ENCODE measurements at places on chromosomes 3 and 15.

DNA sequence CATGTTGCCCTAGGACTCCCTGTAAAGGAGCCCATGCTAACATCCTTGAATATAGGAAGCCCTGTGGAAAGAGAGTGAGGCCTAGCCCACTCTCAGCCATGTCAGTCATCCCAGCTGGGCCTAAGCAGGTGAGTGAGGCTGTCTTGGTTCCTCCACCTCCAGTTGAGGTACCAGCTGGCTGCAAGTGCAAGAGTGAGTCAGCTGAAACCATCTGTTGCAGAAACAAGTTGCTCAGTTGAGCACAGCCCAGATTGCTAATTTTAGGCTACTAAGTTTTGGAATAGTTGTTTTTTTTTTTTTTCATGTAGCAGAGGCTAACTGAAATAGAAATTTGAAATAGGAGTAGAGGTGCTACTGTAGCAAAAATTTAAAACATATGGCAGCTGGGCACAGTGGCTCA, 43.7 kb upstream of the ADPGK start:
- no peaks in the 10 kb centered on the region for H3K36me3 ChIP-seq
- no peak overlapping the region for H3K27ac ChIP-seq
- no peak for DNase-seq
- H3K4me1 ChIP-seq = no peaks in the 10 kb centered on the region

DNA sequence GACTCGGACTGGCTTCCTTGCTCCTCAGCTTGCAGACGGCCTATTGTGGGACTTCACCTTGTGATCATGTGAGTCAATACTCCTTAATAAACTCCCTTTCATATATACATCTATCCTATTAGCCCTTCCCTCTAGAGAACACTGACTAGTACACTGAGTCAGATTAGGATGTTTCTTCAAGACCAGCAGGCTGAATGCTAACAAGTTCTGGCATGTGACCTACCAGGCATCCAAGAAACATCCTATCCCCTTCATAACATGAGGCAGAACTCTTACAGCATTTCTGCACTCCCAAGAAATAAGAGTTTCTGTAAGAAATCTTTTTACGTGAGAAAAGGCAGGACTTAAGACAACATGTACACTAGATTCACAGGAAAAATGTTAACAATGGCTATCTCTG, 9.3 kb downstream of the CFAP92 start:
- H3K36me3 ChIP-seq = no peaks in the 10 kb centered on the region
- no peak overlapping the region for H3K27ac ChIP-seq
- H3K4me3 ChIP-seq = no peak overlapping the region
- no peaks in the 10 kb centered on the region for H3K4me1 ChIP-seq

- no peaks in the 10 kb centered on the region for H3K4me1 ChIP-seq
- no peak overlapping the region for H3K4me3 ChIP-seq
- DNase-seq = no peak
- no peaks in the 10 kb centered on the region for H3K36me3 ChIP-seq
Measured at GRCh38 chr3:77887611-77888010, 847.7 kb downstream of the ROBO2 start.

DNA sequence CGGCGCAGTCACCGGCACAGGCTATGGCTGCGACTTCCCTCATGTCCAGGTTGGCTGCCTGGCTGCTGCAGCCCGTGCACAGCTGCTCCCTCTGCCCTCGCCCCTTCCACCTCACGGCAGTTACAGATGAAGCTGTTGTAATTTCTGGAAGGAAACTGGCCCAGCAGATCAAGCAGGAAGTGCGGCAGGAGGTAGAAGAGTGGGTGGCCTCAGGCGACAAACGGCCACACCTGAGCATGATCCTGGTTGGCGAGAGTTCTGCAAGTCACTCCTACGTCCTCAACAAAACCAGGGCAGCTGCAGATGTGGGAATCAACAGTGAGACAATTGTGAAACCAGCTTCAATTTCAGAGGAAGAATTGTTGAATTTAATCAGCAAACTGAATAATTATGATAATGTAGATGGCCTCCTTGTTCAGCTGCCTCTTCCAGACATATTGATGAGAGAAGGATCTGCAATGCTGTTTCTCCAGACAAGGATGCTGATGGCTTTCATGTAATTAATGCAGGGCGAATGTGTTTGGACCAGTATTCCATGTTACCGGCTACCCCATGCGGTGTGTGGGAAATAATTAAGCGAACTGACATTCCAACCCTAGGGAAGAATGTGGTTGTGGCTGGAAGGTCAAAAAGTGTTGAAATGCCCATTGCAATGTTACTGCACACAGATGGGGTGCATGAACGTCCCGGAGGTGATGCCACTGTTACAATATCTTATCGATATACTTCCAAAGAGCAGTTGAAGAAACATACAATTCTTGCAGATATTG, 13.2 kb upstream of the GNB4 start:
- H3K36me3 ChIP-seq = no peaks in the 10 kb centered on the region
- no peak overlapping the region for H3K27ac ChIP-seq
- DNase-seq = no peak
- H3K27me3 ChIP-seq = no peaks in the 10 kb centered on the region
- H3K4me3 ChIP-seq = no peak overlapping the region

DNA sequence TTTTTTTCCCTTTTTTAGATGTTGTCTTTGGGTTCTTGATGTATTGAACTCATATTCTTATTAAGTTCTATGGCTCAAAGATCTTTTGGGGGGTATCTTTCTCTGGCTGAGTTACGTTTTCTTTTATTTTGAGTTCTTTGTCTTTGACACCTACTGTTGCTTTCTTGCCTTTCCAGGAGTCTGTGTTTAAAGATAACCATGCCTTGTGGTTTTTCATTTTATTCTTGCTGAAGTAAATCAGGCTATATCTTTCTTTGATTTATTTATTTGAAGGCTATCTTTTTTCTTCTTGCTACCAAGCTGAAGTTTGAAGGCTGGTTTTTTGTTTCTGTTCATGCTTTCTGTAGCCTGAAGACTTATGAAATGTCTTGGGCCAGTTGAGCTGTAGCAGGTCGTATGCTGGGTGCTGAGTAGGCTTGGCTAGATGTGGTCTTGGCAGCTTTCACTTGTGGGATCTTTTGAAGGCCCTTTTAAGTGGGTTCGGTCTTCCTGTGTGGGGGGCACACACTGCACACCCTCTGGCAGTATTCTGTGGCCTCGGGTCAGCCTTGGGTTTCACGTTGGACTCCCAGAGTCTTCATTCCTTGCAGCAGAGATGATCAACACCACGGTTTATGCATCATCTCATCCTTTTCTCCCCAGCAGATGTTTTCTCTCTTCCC, 17.5 kb downstream of the SLCO3A1 start:
- H3K36me3 ChIP-seq = no peaks in the 10 kb centered on the region
- H3K27me3 ChIP-seq = no peaks in the 10 kb centered on the region
- no peak overlapping the region for H3K27ac ChIP-seq
- H3K4me3 ChIP-seq = no peak overlapping the region
- no peak for DNase-seq
- peaks cover 32% of the 10 kb centered on the region for H3K4me1 ChIP-seq

Measured in stomach (tissue), 19 donors.